ENCODE measurements at places on chromosomes 6 and 20.

DNA sequence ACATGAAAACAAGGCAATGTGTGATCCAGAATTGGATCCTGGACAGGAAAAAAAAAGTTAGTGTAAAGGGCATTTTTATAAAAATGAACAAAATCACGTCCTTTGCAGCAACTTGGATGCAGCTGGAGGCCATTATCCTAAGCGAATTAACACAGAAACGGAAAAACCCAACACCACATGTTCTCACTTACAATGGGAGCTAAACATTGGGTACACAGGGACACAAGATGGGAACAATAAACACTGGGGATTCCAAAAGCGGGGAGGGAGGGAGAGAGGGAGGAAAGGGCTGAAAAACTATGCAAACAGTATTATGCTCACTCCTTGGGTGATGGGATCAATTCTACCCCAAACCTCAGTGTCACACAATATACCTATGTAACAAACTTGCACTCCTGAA, 91.4 kb upstream of the BTBD3 start:
- no peak for DNase-seq

DNA sequence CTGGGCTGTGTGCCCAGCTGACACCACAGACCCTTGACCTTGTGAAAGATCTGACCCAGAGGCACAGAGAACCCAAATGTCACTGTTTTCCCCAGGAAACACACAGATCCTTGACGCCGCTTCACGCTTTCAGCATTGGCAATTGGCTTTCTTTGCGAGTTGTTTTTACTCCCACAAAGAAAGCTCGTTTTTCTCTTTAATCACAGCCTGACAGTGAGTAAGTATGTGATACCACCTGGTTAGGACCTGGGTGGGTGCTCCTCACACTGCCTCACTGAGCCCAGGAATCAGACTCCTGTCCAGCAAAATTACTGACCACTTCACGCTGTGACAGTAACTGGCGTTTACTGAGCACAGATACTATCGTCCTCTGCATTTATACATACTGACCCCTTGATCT, 13.0 kb downstream of the RPL10A start:
- no peak for DNase-seq

DNA sequence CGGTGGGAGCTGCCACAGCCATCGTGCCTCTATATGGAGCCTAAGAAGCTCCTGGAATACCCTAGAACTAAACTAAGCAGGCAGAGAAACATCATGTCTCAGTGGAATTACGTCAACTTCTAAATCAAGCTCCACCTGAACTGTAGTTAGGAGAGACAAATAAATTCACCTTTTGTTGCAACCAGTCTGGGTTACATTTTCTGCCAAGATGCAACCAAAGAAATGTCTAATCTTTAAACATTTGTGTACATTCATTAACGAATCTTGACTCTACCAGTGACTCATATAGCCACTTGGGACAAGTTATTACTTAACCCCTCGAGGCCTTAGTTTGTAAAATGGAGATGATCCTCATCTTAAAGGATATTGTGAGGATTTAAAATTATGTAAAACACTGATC, 8.9 kb downstream of the PTPRK start:
- DNase-seq: no peak

DNA sequence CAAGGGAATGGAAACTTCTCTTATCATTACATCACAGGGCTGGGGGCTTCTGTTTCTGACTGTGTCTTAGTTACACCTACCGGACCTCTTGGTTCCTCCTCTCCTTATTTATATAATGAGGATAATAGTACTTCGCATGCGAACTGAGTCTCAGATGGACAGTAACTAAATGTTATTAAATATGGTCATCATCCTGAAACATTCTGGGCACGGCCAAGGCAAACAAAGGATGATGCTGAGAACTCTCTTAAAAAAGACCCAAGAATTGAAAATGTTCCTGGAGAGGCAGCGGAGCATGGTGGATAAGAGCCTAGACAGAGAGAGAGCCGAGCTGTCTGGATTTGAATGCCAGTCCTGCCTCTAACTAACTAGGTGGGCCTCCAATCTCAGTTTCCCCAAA, 119.8 kb upstream of the SASH1 start:
- no peak for DNase-seq

- DNase-seq: no peak
Measured at GRCh38 chr6:56055081-56055704, 179.8 kb upstream of the BMP5 start.

DNA sequence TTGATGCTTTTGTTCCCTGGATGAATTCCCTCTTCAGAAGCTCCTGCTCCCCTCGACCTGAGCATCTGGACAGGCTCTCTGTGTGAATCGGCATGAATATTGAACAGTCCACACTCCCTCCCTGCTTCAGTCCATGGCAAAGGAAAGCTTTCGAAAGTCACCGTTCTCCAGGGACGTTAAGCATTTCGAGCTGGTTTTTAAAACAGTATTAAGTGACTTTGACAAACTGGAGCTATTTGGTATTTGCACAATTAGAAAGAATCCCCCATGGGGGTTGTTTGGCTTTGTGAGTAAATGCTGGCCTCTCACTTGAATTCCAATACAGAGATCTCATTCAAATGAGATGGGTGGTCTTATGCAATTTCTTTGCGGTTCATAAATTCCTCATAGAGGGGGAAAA, 85.3 kb upstream of the TIAM2 start:
- no peak for DNase-seq

GRCh38 chr6:113909224-113909856, 52.2 kb downstream of the MARCKS start:
- peak; percentile 72 for DNase-seq

- DNase-seq: peak; percentile 86
Measured at GRCh38 chr6:43667245-43668150, 20.1 kb downstream of the MRPS18A start.

DNA sequence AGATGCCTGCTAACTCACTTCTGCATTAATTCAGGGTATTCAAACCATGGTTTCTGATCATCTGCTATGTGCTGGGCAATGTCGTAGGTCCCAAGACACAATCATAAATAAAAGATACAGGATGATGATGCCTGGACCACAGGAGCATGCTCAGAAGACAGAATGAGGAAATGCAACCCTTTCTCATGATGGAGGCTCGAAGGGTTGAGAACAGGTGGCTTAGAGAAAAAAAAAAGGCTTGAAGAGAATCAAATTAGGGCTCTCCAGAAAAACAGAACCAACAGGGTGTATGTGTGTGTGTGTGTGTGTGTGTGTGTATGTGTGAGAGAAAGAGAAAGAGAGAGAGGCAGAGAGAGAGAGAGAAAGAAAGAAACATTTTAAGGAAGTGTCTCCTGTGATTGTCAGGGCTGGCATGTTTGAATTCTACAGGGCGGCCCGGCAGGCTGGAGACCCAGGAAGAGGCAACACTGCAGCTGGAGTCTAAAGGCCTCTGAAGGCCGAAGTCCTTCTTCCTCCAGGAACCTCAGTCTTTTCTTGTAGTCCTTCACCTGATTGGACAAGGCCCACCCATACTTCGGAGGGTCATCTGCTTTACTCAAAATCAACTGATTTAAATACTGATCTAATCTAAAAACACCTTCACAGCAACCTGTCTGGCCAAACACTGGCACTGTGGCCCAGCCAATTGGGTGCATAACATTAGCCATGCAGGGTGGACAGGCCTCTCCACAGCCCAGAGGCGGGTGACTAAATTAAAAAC, 143.8 kb downstream of the ERMARD start:
- peak; percentile 42 for DNase-seq

- no peak for DNase-seq
Measured at GRCh38 chr6:56729719-56730118, 87.0 kb upstream of the DST start.

DNA sequence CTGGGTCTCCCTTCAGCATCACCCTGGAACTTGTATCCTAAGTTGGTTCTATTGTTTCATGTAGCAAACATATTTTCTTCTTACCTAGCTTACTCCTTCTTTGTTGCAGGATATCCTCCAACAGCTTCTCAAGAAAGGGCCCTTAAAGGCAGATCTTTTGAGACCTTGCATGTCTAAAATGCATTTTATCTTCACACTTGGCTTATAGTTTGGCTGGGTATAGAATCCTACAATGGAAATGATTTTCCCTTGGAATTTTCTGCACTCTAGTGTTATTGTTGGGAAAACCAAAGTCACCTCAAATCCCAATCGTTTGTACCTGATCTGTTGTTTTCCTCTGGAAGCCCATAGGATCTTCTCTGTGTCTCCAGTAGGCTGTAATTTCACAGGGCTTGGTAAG, 12.1 kb upstream of the TGM6 start:
- no peak for DNase-seq

DNA sequence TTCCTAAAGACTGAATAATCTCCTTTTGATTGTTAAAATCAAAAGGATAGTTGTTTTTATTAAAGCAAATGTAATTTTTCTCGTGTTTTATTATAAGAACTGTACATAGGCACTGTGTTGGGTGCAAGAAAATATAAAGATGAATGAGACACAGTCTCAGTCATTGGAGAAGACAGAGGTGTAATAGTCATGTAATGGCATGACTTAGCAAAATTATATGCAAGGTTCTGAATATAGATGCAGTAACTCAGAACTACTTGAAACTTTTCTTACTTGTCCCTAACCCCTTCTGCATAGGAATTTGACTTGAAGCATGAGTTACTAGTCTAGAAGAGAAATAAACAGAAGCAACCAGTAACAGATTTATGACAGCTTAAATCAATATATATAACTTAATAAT, 14.9 kb downstream of the WTAP start:
- DNase-seq: no peak

- peak; percentile 90 for DNase-seq
Measured at GRCh38 chr20:62642051-62642665, at the start of gene SLCO4A1. Gene SLCO4A1 (plus strand): TSS chr20:62642503. CDS start chr20:62656455, 13,952 bp downstream.

GRCh38 chr6:31113861-31114540, 599 bp upstream of the PSORS1C1 start:
- DNase-seq: no peak

- no peak for DNase-seq
Measured at GRCh38 chr6:15246666-15247499, 1.0 kb downstream of the JARID2 start.

Data from B cell (primary cell).